ENCODE measurements at places on chromosomes 6 and 20.

DNA sequence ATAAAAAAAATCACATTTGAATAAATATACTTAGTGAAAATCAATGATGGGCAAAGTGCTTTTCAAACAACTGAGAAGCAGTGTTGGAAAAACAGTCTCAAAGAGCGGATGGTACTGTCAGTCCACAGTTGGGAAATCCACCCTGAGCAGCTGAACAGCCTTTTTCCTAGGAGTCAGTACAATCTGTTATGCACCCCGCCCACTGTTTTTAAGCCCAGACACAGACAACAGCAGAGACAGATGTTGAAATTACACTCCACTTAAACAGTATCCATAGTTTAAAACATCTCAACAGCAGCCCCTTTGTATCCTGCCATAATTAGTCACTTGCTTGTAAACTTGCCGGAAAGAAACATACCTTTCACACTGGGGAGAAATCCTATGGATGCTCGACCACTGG lies 372 bp downstream of the KIAA0408 start:
- DNase-seq: no peak

- DNase-seq: no peak
Measured at GRCh38 chr6:52363228-52363867, 1.4 kb downstream of the PAQR8 start.

- DNase-seq: no peak
Measured at GRCh38 chr20:22810626-22811569, 224.2 kb upstream of the SSTR4 start.

GRCh38 chr6:14816116-14816859 lies 429.6 kb upstream of the JARID2 start:
- peak; percentile 98 for DNase-seq

DNA sequence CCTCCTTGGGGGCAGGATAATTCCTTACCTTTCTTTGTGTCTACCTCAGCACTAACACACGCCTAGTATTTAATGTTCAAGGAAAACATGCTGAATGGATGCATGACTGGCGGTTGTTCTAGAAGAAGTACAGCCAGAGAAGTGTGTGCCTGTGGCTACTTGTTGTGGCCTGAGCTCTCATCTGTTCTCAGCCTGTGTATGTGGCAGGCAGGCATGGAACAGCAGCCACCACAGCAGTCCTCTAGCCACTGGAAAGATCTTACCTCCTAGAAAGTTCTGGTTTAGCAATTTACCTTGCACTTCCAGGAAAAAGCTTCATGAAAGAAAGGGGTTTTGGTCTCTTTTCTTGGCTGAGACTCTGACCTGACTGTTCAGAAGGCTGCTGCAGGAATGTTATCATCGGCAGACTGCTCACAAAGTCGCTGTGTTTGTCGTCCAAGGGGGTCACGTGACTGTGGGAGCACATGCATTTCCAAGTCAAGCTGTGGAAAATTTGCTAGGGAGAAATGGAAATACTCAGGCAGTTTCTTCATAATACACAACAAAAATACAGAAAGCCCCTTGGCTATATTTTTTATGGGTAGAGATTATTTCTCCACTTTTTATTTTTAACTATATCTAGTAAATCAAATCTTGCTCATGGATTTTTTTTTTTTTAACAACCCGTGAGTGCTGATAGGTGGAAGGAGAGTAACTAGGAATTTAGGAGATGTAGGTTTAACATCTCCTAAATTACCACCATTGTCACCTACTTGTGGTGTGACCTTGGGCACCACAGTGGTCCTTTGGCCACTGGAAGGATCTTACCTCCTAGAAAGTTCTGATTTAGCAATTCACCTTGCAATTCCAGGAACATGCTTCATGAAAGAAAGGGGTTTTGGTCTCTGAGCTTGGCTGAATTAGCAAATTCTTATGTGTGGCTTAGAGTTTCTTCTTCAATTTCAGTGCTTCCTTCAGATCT lies 110.8 kb upstream of the GPR6 start:
- no peak for DNase-seq

DNA sequence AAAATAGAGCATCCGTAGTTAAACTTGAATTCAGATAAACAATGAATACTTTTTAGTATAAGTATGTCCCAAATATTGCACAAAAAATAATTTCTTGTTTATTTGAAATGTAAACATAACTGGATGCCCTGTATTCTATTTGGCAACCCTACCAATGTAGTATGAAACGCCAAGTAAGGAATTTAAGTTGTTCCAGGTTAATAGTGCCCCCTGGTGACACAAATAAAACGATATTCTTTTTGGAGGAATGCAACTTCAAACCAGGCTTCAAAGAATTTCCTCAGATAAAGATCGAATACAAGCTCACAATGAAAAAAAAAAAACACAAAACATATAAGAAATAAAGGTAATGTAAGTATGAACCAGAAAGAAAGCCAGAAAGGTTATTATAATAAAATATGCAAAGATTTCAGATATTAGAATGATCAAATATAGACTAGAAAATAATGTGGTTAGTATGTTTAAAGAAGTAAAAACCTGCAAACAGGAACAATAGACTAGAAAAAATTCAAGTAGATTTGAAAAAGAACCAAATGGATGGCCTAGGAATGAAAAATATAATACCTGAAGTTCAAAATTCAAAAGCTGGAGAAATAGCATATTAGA lies 18.4 kb upstream of the AKAP7 start:
- DNase-seq: no peak

- DNase-seq: no peak
Measured at GRCh38 chr20:14698125-14698524, 360.7 kb upstream of the FLRT3 start.

DNA sequence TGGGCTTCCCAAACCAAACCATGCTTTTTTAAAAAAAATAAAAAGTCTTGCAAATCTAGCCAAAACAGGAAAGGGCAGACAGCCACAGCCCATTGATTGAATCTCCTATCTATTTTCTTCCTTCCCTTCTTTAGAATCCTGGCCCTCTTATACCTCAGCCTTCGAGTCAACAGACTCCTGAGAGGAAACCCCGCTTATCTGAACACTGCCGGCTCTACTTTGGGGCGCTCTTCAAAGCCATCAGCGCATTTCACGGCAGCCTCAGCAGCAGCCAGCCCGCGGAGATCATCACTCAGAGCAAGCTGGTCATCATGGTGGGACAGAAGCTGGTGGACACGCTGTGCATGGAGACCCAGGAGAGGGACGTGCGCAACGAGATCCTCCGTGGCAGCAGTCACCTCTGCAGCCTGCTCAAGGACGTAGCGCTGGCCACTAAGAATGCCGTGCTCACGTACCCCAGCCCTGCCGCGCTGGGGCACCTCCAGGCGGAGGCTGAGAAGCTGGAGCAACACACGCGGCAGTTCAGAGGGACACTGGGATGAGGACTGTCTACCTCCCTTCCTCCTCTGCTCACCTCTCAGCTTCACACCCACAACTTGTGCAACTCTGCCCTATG lies 10.1 kb upstream of the RTF2 start:
- DNase-seq: no peak

- DNase-seq: no peak
Measured at GRCh38 chr6:165588515-165588914, 74.5 kb downstream of the PDE10A start.

DNA sequence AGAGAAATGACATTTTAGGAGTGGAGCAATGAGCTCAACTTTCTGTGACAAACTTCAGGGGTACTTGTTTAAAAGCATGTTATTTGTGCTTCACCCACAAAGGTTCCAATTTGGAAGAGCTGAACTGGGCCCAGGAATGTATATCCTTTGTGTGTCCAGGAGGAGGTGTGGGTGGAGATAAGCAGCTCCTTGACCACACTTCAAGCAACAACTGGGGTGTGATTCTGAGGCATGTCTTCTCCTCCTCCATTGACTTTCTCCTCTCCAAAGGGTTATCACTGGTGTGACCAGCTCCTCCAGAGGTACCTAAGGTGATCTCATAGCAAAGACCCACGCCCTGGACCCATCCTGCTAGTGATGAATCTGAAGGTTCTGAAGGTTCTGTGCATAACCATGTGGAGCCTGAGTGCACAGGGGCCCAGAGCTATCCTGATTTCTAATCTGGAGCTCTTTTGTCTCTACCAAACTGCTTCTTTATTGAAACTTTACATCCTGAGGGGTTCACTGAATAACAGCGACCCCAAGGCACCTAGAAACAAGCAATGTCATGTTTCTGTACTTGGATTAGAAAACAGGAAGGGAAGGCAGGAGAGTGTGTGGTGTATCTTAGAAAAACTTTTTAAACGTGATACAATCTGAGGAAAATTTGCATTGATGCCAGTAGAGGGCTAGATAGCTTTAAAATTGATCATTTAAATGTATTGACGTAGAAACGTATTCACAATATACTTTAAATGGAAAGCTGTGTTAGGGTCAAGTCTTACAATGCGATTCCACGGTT lies 60.9 kb upstream of the CD93 start:
- no peak for DNase-seq

DNA sequence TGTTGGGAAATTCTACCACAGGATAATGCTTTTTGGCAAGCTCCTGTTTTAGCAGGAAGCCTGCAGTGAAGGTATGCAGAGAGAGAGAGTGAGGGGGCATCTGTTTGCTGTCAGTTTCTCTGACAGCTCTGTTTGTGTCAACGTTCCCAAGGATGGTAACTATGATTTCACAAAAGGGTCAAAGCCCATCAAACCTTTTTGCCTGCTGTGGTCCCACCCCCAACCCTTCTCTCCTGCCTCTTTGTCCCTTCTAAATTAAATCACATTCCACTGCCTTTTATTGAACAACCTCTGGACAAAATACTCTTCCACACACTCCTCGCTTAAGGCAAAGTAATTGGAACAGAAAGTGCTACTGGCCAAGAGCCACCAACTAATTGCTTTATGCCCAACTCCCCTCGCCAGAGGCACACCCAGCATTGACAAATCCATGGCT lies 128.3 kb downstream of the TSHZ2 start:
- DNase-seq: no peak

DNA sequence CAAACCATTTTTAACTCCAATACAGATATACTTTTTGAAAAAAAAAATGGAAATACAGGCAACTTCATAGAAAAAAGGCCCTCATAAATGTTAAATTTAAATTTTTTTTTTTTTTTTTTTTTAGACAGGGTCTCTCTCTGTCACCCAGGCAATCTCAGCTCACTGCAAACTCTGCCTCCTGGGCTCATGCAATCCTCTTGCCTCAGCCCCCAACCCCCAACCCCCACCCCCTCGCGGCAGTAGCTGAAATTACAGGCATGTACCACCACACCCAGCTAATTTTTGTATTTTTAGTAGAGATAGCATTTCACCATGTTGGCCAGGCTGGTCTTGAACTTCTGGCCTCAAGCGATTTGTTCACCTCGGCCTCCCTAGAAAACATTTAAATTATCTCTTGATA lies 12.8 kb upstream of the ULBP3 start:
- no peak for DNase-seq

GRCh38 chr20:35369804-35370203 lies 42.0 kb downstream of the UQCC1 start:
- no peak for DNase-seq

GRCh38 chr6:2531426-2532215 lies 219.1 kb downstream of the MYLK4 start:
- DNase-seq: no peak

- no peak for DNase-seq
Measured at GRCh38 chr6:7646394-7646793, 56.4 kb downstream of the SNRNP48 start.

DNA sequence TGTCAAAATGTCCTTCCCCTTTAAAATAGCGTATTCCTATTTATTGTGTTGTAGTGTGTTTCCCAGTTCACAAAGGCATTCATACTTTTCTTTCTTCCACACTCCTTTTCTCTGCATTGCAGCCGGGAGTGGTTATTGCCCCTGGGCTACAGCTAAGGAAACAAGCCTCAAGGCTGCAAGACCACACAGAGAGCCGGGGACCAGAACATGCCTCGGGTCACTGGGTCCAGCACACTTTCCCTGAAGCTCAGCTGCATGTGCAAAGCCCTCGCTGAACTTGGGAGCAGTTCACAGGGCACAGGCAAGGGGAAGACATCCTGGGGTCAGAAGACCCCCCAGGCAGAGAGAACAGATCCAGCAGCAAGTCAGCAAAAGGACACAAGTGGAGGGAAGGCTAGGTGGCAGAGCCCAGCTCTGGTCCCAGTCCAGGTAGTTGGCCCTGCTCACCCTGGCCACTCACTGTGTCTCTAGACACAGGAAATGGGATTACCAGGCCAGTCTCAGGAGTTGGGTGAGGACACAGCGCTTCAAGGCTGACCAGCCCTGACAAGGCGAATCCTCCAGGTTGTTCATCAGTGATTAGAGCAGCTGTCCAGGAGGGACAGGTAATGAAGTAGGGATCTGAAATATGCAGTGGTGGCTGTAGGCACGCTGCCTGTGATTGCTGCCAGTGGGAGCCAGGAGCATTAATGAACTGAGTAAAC lies 118.2 kb downstream of the CD83 start:
- no peak for DNase-seq

- no peak for DNase-seq
Measured at GRCh38 chr6:149259753-149260152, 57.8 kb upstream of the TAB2 start.

DNA sequence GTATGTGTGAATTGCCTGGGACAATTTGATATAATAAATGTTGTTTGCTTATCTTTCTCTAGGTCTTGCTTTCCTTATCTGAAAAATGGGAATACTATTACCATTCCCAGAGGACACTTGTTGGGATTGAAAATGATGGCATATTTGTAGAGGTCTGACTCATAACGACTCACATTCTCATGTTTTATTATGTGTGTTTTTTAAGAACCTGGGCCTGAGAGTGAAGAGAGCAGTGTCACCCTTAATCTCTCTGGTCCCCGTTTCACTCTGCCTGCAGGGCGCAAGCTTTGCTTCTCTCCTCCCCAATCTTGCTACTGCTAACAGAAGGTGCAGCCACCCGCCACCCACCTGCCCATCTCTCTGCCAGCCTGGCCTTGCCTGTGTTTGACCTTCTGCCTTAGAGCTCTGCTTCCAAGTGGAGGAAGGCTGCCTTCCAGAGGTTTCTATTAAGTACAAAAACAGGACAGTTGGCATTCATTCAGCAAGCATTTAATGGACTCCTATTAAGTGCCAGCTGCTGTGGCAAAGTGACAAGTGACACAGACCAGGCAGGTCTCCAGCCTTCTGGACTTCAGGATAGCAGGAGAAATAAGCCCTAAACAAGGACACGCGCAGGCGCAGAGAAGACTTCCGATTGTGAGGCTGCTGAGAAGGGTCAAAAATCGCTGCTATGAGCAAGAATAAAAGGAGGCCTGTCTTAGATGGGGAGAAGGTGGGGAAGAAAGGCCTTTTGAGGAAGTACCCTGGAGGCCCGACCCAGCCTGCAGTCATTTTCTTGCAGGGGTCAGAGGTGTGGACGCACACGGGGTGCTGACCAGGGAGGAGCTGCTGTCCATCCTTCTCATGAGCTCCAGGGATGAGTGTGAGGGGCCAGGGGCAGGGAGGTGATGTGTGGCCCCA lies 112.5 kb downstream of the JPH2 start:
- DNase-seq: no peak

GRCh38 chr6:148704400-148705246 lies 42.2 kb upstream of the UST start:
- no peak for DNase-seq

DNA sequence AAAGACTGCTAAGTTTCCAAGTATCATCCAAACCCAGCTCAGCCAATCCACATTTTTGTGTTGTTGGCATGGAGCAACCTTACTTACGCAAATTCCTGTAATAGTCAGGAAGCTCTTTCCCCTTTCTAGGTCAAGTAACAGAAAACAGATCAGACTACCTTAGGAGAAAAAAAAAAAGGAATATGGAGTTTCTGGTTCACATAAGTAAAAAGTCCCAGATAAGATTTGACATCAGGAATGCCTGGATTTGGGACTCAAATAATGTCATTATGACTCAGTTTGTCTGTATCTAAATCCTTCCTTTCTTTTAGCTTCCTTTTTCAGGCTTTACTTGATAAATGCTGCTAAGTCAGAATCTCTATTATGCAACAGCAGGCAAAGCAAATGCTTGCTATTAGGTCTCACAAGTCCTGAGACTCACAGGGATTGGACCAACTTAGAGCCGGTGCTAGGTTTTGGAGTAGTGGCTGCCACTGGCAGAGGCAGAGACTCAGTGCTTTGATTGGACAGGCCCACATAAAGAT lies 44.5 kb downstream of the NCOA7 start:
- DNase-seq: no peak

All from NCI-H526 treated with DMSO at 0.1 percent for 48 hours (cell line).